ENCODE measurements at places on chromosomes 13 and 19.

GRCh38 chr19:43776286-43776685 lies 4.5 kb downstream of the KCNN4 start:
- no peak for DNase-seq

DNA sequence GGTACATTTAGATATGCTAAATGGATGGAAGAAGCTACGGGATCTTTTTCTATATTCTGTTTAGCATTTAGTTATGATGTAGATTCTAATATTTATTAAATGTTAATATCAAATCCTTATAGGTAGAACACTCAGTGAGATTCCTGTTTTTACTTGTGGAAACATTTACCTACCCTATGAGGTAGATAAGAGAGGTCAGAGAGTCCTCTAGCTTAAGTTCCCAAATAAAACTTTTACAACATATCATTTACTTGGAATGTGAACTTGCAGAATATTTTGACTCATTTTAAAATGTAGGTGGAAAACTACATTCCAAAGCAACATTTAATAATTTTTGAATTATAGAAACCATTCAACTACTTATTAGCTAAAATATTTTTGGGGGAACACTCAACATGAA lies 63.7 kb downstream of the UBL3 start:
- no peak for DNase-seq

- no peak for DNase-seq
These were observed 44.9 kb downstream of the RYR1 start for GRCh38 chr19:38478273-38478971.

GRCh38 chr19:17448131-17448967 lies at the start of gene TMEM221:
Gene TMEM221 (minus strand): TSS chr19:17448668. CDS start chr19:17448462, 206 bp downstream.
- DNase-seq: peak; percentile 50

- DNase-seq: no peak
These were observed 1893.9 kb downstream of the PCDH9 start for GRCh38 chr13:65336087-65336749.

GRCh38 chr13:74683411-74683810 lies 549.2 kb upstream of the KLF12 start:
- DNase-seq: no peak

DNA sequence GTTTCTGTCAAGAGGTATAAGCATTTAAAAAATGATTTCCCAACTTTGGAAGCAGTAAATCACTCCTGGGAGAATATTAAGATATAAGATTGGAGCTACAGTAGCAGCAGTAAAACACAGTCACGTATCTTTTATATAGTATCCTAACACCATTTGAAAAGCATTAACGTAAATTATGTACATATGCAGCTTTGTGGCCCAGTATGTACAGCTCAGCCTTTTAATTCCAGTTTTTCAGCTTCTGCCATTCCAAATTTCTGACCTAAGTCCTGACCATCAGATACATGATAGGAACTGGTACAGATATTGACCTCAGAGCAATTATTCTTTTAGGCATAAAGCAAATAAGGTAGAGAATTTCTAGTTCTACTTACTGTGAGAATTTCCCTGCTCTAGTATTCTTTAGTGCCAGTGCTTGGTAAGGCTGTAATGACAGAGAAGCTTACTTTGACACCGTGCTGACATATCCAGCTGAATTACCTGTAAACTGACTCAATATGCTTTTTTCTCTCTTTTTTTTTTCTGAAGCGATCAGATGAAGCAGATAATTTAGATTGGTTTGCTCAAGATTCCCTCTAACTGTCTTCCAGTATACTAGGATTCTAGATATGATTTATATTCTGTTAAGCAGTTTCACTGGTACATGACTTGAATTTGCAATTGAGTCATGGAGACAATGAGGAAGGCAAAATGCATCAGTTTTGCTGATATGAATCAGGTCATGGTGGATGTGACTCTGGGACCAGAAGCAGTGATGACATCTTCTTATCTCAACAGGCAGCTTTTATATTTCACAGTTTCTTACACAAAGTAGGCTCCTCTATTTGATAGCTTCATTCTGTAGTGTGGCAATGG lies 703.6 kb downstream of the SLITRK6 start:
- DNase-seq: no peak
